Activated B cell treated with CpG ODN at 0.5 μM for 24 hours (primary cell): ENCODE measurements at places on chromosomes 7 and 10. TPM values are rescaled to one million over a fixed set of nuclear protein-coding genes. Genes with fewer than 3 reads are reported as not detected.

GRCh38 chr7:8773518-8773917 lies 340.1 kb downstream of the NXPH1 start:
- DNase-seq: no peak

GRCh38 chr10:93378997-93379730 lies 103.0 kb downstream of the MYOF start:
- no peak for DNase-seq

DNA sequence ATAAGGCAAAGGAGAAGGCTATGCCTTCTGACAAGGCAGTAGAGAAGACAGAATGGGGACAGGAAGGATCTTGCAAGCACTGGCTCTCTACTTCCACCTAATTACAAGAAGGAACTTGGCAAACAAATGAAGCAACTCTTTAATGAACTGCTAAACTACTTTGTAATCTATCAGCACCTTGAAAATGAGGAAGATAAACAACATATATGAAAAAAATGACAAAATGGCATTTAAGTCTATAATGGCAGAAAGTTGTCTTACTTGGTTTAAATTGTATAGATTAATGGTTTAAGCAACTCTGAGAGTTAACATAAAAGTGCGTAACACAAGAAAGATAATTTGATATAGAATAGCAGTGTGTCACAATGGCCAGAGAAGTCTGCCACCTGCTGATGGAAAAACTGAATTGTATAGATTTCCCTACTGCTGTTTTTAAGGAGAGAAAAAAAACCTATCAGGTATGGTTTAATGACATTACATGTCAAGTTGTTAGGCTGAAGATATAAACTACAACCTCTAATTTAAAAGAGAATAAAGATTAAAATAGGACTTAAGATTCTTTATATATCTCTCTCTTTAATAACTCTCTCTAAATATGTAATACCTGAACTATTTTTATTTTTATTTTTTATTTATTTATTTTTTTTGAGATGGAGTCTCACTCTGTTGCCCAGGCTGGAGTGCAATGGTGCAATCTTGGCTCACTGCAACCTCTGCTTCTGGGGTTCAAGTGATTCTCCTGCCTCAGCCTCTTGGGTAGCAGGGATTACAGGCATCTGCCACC lies 11.8 kb downstream of the NT5C3A start:
- no peak for DNase-seq

DNA sequence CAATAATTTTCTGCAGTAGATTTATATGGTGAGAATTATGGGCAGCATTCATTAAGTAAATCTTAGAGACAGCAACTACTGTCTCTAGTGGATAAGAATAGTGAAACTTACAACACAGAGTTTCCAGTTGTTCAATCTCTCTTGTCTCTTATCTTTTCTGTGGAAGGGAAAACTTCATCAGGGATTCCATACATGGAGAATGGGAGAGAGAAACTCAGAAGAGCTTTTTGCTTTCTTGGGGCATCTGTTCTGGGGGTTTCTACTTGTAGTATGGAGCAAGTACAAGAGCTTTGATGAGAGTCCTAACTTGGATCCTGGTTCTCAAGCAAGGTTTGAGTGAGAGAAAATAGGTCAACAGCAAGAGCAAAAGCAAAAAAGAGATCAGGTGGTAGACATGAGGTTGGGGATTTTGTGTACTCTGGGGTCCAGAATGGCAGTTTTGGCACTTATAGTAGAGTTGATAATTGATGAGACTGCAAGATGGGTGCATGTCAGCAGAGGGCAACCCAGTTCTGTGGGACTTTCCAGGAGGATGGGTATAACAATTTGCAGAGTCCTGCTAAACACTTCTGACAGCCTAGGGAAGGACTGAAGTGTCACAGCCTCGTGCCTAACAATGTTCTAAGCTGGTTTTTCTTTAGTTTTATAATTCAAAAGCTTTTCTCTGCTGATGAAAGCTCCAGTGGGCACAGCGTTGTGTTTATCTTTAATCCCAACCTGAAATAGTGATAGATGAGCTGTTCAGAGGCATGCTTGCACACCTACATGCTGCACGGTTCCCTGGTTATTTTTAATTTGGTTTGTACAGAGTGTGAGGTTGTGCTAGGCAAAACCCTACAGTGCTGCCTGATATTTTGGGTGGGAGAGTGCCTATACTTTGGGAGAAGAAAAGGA lies 32.0 kb upstream of the STRIP2 start:
- DNase-seq: no peak

GRCh38 chr10:49644035-49644646 lies 30.3 kb downstream of the CHAT start:
- no peak for DNase-seq

GRCh38 chr10:48938281-48938680 lies 1.4 kb downstream of the LRRC18 start:
- no peak for DNase-seq

GRCh38 chr10:11381023-11381422 lies 230.4 kb downstream of the USP6NL start:
- DNase-seq: no peak

- no peak for DNase-seq
Observed at GRCh38 chr7:80772347-80772993, 134.0 kb downstream of the CD36 start.

DNA sequence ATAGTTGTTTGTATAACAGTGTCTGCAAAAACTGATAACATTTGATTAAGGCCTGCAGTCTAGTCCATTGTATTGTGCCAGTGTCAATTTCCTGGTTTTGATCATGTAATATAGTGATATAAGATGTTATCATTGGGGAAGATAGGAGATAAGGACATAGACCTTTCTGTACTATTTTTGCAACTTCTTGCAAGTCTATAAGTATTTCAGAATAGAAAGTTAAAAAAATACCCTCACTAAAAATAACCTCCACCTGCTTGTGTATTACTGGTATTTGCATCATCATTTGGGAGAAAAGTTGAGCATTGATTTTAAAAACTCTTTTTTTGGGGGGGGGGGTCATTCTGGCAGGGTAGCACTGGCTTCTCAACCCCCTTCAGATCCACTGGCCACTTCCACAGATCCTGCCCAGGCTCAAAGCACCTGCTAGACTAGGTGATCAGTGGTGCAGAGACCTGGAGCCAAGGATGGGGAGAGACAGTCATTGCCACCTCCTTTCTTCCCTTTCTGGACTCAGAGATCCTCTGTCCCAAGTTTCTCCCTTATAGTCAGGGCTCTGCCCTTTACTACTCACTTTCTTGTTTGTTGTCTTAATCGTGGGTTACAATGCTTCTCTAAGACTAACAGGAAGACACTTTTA lies 103.0 kb downstream of the RBM20 start:
- no peak for DNase-seq

The ZNF239 gene
- 5.7 and 9.4 TPM in 2 replicates for total RNA-seq

The ECHDC3 gene
- total RNA-seq: 10.1 and 12.5 TPM in 2 replicates

The PRSS1 gene
- total RNA-seq: not detected in 2 replicates
